Renal cortex interstitium (tissue), 15 donors: ENCODE measurements at places on chromosomes 4 and X.

DNA sequence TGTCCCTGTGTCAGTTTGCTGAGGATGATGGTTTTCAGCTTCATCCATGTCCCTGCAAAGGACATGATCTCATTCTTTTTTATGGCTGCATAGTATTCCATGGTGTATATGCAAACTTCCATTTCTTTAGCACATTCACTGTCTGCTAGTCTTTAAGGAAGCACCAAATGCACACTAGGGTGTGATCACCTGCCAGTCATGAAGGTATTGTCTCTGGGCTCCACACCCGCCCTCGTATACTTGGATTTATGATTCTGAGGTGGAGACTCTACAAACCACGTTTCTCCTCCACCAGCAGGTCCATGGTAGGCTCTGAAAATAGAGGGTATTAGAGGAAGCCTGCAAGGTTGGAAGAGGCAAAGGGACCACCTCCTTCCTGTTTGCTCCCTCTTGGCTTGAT lies 75.9 kb upstream of the MAML3 start:
- DNase-seq = no peak

GRCh38 chrX:135707880-135708279 lies 5.6 kb upstream of the CT45A1 start:
- no peak for DNase-seq

GRCh38 chr4:98203332-98204235 lies 57.6 kb upstream of the RAP1GDS1 start:
- no peak for DNase-seq

DNA sequence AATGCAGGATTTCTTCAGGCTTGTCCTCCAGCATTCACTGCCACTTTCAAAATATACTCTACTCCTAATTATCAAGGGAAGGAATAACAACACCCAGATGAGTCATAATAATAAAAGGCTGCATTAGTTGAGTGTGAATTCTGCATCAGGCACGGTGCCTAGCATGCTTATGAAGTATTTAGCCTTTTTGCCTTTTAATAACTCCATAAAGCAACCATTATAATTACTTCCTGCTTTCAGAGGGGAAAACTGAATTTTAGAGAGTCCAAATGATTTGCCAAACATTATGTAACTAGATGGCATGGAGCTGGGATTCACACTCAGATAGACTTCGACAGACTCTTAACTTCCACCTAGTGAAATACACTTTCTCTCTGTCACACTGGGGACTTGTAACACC lies 2365.5 kb downstream of the PCDH7 start:
- no peak for DNase-seq

DNA sequence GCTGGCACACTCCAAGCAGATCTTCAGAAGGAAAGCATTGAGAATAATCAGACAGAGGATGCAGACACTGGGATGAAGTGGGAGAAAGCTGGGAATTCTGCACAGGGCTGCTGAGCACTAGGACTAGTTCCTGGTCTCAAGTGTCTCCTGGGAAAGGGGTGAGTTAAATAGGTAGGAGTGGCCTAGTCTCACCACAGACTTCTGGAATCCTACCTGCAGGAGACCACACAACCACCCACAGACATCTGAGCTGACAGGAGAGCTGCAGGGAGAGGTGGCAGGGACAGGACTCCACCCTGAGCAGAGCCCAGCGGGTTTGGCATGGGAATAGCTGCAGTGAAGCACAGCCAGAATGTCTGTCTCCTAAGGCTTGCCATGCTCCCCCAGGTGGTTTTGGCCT lies 95.1 kb upstream of the GALNTL6 start:
- no peak for DNase-seq

DNA sequence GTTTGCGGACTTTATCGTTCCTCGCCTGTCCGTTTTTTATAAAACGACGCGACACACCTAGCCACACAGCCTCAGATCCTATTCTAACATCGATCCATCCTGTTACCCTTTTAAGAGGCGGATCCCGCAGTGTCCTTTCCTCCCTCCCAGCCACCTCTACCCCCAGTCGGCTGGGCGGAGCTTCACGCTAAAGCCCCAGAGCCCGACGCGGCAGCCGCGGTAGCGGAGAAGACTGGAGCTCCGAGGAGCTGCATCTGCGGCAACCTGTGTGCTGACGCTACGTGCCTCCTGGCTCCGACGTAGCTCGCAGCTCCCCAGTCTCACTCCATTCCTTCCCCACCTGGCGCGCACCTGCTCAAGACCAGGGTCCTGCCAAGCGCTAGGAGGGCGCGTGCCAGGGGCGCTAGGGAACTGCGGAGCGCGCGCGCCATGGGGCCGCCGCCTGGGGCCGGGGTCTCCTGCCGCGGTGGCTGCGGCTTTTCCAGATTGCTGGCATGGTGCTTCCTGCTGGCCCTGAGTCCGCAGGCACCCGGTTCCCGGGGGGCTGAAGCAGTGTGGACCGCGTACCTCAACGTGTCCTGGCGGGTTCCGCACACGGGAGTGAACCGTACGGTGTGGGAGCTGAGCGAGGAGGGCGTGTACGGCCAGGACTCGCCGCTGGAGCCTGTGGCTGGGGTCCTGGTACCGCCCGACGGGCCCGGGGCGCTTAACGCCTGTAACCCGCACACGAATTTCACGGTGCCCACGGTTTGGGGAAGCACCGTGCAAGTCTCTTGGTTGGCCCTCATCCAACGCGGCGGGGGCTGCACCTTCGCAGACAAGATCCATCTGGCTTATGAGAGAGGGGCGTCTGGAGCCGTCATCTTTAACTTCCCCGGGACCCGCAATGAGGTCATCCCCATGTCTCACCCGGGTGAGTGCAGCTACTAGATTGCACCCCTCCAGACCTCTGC lies at the start of gene RNF128:
Gene RNF128, plus strand, starts transcription at position 217 of the 953 bp plus-strand sequence. Its CDS starts 213 bp downstream, at position 430.
- peak; percentile 14 for DNase-seq

GRCh38 chrX:44032479-44032878 lies 59.3 kb upstream of the NDP start:
- DNase-seq = no peak

DNA sequence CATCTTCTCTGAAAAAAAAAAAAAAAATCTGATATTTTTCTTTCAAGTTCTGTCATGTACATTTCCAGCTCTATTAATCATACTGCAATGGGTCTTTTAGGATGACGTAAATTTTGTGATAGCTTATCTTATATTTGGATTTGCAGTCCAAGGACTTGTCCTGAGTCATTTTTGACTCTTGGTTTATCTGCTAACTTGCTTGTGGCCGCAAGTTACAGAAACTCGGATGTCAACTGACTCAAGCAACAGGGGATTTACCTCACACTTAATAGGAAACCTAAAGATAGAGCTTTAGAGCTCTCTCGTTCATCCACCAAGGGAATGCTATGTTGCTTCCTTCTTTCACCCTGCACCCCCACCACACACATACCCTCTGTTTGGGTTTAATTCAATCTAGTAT lies 1433.8 kb upstream of the TENM3 start:
- no peak for DNase-seq

GRCh38 chrX:69323786-69324720 lies 158.8 kb upstream of the PJA1 start:
- DNase-seq = no peak
